Stimulated activated CD4-positive, alpha-beta T cell treated with anti-CD3 and anti-CD28 coated beads, TNF-alpha, amount 100 ng/mL, for 4 hours (primary cell): ENCODE measurements at places on chromosomes 4 and X.

DNA sequence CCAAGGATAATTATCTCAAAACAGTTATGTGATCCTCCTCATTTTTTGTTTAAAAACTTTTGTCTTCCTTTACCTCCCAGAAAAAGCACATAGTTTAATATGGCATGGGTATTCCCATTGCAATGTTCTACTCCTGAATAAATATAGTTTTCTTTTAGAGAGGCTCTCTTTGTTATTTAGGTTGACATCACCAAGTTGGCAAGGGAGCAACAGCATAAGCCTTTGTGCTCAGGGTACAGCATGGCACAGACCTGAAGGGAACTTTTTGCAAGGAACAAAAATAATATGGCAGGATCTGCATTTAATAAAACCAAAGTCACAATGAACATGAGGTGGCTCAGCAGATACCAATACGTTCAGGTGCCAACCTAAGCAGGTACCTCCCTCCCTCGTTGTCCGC lies 47.1 kb upstream of the NPY2R start:
- DNase-seq = no peak

- DNase-seq = no peak
Observed at GRCh38 chr4:85132570-85132969, 166.1 kb upstream of the WDFY3 start.

GRCh38 chr4:38856046-38856445 lies 571 bp downstream of the TLR6 start:
- no peak for DNase-seq

DNA sequence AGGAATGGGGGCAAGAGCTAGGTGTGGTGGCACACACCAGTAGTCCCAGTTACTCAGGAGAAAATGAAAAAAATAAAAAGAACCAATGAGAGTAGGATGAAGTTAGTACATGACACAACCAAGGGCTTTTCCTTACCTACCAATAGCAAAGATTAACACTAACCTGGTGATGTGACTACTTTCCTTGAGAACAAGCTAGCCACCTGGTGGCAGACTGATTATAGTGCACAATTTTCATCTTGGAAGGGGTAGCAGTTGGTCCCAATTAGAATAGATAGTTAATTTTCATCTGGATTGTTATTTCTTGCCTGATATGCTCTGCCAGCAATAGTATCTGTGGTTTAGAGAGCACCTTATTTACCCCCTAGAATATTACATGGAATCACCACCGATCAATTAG lies 1216.8 kb upstream of the PABPC4L start:
- no peak for DNase-seq

GRCh38 chrX:118066867-118067515 lies 49.6 kb downstream of the KLHL13 start:
- no peak for DNase-seq

GRCh38 chrX:81414630-81415029 lies 212.7 kb downstream of the SH3BGRL start:
- no peak for DNase-seq

GRCh38 chrX:72366178-72366577 lies 60.5 kb upstream of the CITED1 start:
- no peak for DNase-seq

GRCh38 chr4:73066928-73067327 lies 2.6 kb downstream of the COX18 start:
- no peak for DNase-seq

DNA sequence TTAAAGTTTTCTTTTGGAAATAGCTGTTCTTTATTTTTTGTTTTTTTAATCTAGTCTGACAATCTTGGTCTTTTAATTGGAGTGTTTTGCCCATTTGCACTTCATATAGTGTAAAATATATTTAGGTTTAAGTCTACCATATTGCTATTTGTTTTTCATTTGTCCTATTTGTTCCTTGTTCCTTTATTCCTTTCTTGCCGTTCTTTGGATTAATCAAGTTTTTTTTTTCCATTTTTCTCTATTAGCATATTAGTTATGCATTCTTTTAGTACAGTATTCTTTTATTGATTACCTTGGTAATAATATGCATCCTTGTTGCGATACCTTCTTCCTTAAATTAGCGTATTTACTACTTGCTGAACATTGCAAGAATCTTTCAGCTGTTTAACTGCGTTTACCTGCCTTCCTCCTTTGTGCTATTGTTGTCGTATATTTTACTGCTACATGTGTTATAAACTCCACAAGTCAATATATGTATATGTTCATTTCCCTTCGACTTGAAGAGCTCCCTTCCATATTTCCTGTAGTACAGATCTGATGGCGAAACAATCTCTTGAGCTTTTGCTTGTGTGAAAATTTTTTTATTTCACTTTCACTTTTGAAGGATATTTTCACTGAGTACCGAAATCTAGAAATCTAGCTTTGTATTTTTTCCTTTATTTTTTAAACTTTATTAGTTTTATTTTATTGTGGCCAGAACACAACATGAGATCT lies 23.9 kb upstream of the RNF212 start:
- no peak for DNase-seq

GRCh38 chr4:123649645-123650391 lies 253.2 kb downstream of the SPRY1 start:
- DNase-seq = no peak

DNA sequence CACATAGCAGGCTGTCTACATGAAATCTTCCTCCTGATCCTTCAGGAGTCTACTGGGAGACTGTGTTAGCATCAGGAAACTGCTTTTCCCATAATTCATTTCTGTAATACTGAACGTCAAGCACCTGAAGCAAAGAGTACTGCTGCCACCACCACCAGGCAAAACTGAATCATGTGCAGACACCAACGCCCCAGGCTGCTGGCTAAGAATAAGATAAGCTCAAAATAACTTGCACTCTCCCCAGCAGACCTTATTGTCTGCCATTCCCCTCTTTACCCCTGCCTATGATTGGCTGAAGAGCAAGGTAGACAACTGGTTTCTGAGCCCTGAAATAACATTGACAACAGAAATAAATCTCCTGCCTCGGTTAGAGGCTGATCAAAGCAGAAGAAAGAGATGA lies 70.1 kb downstream of the LHFPL1 start:
- DNase-seq = no peak

DNA sequence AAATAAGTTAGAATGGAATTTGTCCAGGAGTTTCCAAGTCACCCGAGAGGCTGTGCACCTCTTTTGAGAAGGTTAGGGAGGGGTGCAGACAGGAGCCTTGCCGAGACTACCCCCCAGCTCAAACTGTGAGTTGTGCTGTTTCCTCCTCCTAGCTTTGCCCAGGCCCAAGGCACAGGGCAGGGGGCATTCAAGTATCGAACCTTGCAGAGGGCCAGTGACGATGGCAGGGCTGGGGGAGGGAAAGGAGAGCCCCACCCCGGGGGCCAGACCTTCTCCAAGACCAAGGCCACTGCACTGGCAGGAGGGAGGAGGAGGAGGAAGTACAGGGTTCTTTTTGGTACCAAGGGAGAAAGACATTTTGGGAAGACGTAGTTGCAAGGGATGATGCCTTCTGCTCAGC lies 80.6 kb downstream of the TMEM144 start:
- DNase-seq = no peak

GRCh38 chr4:153224474-153224873 lies 20.2 kb downstream of the TRIM2 start:
- no peak for DNase-seq

DNA sequence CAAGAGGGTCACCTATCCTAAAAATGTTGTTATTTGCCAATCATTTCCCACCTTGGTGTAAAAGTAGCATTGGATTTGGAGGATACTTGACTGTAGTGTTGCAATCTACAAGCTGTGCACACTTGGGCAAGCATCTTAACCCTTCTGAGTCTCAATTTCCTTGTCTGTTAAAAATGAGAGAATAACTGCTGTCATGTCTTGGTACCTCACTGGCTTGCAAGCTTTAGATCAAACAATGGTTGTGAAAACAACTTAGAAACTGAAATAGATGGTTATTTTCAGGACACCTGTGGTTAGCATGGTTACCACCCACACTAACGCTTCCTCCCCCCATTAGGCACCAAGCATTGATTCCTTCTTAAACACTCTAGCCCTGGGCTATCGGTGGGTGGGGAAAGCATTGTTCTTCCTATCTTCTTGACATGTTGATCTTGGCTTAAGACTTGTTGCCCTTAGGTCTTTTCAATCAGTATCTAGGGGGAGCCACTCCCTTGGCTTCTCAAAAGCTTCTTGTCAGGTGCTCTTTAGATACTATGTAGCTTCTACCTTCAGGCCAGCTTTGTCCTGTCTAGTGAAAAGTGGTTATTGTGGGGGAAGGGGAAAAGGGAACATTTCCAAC lies 10.6 kb upstream of the AMOT start:
- DNase-seq = no peak

DNA sequence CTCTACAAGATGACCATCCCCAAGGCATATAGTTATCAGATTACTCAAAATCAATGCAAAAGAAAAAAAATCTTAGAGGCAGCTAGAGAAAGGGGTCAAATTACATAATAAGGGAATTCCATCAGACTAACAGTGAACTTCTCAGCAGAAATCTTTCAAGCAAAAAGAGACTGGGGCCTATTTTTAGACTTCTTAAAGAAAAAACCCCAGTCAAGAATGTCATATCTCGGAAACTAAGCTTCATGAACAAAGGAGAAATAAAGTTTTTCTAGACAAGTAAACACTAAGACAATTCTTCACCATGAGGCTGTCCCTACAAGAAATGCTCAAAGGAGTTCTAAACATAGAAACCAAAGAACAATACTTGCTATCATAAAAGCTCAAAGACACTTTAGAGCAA lies 51.7 kb downstream of the RAB28 start:
- no peak for DNase-seq

- no peak for DNase-seq
Observed at GRCh38 chrX:148808833-148809232, 308.4 kb downstream of the AFF2 start.

GRCh38 chr4:78667325-78667724 lies 108.8 kb upstream of the BMP2K start:
- no peak for DNase-seq

DNA sequence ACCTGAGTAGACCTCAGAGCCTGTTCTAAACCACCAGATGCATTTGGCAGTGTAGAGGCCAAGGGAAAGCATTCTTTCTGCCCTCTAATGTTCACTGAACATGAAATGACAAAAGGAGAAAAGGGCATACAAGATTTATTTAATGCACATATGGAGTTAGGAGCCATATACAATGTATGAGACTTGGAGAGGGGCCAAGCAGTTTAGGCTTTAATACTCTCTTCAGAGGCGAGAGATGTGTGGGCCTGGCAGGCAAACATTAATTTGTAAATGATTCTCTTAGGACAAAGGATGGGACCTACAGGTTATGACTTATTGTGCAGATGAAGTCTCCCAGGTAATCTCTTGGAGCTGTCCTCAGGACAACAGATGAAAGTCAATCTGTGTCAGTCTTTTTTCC lies 631.9 kb downstream of the ADGRL3 start:
- DNase-seq = no peak

DNA sequence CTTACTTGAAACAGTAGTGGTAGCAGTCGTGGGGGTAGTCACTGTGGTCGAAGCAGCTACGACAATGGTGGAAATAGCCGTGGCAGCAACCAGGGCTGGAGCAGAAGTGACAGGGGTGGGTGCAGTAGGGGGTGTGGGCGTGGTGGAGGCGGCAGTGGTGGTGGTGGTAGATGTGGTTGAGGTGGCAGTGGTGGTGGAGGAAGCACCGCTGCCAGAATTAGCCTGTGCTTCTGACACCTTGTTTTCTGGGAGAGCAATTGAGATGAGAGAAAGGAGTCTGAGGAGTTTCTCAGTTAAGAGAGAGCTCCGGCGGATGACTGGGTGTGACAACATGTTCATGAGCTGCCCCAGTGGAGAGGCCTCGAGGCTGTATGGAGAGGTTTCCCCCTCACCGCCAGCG lies 113.5 kb upstream of the HSD17B10 start:
- no peak for DNase-seq

DNA sequence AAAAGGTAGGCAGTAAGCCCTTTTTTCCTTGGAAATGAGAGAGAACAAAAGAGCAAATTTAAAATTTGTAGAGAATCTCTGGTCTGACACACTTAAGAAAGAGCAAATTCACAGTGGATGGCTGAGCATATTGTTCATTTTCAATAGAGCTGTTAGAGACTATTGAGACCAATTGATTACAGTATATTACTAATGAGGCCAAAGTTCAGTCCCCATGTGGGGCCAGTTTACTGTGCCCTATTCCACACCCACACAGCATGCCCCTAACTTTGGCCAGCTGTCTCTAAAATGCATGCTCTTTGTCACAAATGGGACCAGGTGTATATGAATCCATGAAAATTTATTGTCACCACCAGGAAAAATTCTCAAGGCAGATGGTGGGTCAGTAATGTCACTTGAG lies 470.5 kb downstream of the PCDH7 start:
- DNase-seq = no peak

DNA sequence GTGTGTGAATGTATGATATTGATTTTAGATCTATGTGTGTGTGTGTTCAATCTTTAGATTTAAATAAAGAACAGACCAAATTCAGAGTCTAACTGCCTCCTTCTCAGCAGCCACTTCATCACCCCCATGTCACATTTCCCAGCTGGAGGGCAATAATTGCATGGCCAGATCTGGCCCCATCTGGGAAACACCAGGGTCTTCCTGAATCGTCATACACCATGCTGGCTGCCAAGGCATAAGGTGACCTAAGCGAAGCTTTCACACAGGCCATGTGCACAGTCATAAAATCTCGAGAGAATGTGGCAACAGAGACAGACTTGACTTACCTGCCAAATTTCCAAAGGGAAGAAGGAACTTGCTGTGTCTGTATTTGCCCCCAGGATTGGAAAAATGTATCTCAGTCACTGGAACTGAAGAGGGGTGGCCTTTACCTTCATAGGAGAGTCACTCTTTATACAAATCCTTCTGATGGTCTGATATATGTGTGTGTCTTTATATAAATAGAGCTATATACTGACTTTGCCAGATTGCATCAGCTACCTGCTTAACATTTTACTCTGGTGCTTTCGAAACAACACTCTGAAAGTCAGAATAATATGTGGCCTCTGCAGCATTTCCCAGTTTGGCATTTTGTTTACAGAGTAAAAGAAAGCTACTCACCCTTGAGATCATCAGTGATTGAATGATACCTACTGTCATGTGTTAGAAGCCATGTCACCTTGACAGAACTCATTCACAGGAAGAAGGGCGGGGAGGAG lies at the start of gene PLAC1:
TSS of gene PLAC1 (minus strand) at position 470 of the 758 bp plus-strand sequence. CDS start 91,789 bp downstream, outside the sequence.
- no peak for DNase-seq

- no peak for DNase-seq
Observed at GRCh38 chr4:72205298-72205697, 173.5 kb downstream of the NPFFR2 start.

- no peak for DNase-seq
Observed at GRCh38 chr4:62004881-62005280, 804.8 kb downstream of the ADGRL3 start.

DNA sequence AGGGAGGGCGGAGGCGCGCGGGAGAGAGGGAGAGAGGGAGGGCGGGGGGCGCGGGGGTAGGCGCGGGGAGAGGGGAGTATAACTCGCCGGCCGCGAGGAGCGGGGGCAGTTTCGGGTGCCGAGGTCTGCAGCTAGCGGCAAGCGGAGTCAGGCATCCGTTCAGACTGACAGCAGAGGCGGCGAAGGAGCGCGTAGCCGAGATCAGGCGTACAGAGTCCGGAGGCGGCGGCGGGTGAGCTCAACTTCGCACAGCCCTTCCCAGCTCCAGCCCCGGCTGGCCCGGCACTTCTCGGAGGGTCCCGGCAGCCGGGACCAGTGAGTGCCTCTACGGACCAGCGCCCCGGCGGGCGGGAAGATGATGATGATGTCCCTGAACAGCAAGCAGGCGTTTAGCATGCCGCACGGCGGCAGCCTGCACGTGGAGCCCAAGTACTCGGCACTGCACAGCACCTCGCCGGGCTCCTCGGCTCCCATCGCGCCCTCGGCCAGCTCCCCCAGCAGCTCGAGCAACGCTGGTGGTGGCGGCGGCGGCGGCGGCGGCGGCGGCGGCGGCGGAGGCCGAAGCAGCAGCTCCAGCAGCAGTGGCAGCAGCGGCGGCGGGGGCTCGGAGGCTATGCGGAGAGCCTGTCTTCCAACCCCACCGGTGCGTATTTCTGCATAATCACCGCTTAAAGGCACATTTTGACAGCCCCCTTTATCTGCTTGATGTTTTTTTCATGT lies at the start of gene POU4F2:
TSS of gene POU4F2 (plus strand) at position 108 of the 720 bp plus-strand sequence. CDS start at position 356, 248 bp downstream.
- no peak for DNase-seq
